ENCODE measurements at places on chromosomes 4 and X. TPM values are rescaled to one million over a fixed set of nuclear protein-coding genes. Genes with fewer than 3 reads are reported as not detected.

DNA sequence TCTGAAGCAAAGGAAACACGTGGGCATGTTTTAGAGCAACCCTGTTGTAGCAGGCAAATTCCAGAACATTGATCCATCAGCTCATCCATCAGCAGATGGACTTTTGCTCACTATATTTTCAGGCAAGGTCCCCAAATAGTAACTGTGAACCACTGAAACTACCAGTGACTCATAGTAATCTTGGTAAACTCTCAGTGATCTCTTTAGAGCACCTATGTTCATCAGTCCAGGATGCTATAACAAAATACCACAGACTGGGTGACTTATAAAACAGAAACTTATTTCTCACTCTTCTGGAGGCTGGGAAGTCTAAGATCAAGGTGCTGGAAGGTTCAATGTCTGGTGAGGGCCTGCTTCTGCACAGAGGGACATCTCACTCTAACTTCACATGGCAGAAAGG is 28.9 kb upstream of the BTC start:
- DNase-seq, result no peak

GRCh38 chr4:80322716-80323115 is 12.8 kb upstream of the CFAP299 start:
- no peak for DNase-seq

DNA sequence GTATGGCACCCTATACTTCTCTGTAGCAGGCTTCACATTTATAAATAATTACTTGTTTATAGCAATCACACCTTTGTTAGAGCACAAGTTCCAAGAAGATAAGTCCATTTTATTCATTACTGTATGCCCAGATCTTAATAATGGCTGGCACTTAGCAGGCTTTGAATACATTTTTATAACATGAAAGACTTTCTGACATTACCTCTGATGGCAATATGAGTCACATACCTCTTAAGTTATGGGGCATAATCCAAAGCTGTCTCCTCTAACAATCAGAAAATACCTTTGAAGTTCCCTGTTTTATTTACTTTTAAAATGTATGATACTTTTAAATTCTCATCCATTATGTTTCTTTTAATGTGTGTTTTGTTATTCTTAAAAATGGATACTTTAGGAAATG is 12.2 kb downstream of the SCRG1 start:
- DNase-seq, result no peak

DNA sequence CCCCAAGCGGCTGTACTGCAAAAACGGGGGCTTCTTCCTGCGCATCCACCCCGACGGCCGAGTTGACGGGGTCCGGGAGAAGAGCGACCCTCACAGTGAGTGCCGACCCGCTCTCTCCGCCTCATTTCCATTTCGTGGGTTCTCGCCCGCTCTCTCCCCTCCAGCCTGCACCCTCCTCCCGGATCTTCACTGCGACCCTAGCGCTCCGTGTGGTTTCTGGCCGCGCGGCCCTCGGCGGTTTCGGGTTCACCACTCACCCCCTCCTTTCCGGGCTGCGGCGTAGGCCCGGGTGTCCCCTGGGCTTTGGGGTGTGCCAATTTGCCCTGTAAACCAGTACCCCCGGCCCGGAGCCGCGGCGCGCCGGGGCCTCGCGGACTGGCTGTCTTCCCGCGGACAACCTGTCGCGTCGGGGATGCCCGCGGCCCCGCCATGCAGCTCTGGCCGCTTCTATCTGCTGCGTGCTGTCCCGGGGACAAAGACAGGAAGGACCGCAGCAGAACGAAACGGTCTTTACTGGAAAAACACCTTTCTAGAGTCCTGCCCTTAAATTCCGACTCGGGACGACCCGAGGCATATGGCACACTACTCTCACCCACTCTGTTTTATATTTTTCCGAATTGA is 737 bp downstream of the FGF2 start:
- no peak for DNase-seq

GRCh38 chrX:75623535-75623934 is 100.7 kb upstream of the ZDHHC15 start:
- DNase-seq, result no peak

- DNase-seq, result no peak
Observed at GRCh38 chrX:17854069-17854468, 7.0 kb downstream of the RAI2 start.

- DNase-seq, result no peak
Observed at GRCh38 chr4:104772849-104773248, 278.2 kb upstream of the CXXC4 start.

DNA sequence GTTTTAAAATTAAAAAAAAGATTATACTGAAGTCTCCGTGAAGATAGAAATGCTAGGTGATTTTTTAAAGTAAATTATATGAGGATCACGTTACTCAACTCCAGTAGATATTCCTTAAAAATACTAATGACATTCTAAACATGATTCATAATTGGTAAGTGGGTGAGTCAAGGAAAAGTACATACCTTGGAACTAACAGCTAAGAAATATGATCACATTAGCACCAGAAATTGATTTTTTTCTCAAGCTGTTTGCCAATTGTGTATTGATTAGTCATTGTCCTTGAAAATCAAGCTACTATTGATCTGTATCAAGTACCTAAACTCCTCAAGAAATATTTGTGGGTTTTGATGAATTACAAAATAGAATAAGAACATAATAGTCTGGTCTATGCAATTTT is 362.6 kb upstream of the PPP1R2C start:
- DNase-seq, result no peak

GRCh38 chr4:108988464-108989195 is 225.8 kb upstream of the ETNPPL start:
- no peak for DNase-seq

DNA sequence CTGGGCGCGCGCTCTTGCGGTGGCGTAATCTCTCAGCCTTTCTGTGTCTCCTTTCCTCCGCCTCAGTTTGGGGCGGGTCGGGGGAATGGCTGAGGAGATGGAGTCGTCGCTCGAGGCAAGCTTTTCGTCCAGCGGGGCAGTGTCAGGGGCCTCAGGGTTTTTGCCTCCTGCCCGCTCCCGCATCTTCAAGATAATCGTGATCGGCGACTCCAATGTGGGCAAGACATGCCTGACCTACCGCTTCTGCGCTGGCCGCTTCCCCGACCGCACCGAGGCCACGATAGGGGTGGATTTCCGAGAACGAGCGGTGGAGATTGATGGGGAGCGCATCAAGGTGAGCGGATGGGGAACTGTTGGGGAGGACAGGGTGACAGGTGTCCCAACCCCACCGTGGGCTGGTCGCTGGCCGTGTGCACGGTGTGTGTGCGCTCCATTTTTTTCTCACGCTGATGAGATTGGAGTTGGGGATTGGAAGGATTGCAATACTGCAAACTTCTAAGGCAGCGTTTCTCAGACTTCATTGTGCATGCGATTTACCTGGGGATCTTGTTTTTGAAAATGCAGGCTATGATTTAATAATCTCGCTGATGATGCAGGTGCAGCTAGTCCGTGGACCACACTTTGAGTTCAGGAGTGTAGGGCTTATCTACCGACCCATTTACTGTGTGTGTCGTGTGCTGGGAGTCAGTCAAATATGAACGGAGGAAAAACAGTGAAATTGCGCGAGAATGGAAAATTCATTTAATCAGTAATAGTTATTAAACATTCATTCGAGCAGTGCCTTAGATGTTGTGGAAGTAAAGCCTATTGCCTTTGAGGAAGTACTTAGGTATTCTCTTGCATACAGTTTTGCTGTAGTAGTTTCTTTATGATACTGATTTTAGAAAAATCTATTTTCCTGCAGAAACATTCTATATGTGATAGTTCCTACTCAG is at the start of gene RAB33B:
Gene RAB33B, plus strand, starts transcription at position 11 of the 935 bp plus-strand sequence. Its CDS starts 75 bp downstream, at position 86.
- no peak for DNase-seq

- no peak for DNase-seq
Observed at GRCh38 chr4:131441004-131441688, 1707.9 kb upstream of the PCDH10 start.

- DNase-seq, result no peak
Observed at GRCh38 chr4:140834839-140835495, 78.8 kb upstream of the TBC1D9 start.

- peak; percentile 51 for DNase-seq
Observed at GRCh38 chr4:145805490-145805889, 125.5 kb downstream of the C4orf51 start.

DNA sequence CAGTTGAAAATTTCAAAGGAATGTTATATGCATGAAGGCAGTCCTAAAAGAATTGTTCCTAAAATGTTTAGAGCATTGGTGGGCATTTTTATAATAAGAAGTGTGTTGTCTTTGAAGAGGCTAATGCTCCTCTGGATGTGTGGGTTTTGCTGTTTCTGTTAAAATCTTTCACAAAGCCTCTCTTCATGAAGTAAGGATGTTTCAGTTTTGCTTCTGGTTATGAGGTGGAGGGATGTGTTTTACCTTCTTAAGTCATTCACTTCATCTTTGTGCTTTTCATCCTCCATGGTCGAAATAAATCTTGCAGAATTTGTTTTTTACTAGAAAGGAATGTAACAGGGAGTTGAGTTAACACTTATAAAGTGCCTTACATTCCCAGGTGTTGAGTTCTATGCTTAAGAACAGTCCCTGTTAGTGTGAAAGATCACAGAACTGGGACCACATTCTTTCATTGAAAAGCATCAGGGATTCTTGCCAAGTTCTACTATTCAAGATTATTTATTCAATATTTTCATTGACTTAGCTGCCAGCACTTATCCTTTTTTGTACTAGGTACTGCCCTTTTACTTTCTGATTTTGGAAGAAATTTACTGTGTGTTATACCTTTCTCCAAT is 21.1 kb downstream of the FHIP1A start:
- no peak for DNase-seq

DNA sequence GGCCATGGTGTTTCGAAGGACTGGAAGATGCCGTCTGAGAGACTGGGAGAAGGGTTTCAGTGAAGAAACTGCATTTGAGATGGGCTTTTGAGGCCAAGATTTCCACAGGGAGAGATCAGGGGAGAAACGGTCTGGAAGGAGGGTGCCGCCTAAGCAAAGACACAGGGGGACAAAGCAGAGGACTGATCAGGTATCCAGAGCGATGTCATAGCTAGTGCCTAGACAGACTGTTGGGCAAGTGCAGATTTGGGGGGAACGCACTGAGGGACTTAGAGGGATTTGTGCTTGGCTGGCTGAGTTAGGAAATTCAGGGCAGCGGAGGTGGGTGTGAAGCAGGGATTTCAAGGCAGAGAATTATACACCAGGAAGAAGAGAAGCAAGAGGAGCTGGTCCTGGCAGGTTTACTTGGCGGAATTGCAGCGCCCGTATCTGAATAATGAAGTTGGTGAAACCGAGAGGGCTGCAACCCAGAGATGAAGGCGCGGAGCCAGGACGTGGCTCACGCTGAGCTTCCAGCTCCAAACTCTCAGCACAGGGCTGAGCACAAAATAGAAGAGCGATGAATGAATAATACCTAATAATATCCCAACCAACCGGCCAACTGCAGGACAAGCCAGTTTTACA is 106.9 kb downstream of the MAML3 start:
- no peak for DNase-seq

- DNase-seq, result no peak
Observed at GRCh38 chr4:70844180-70844579, 4.5 kb upstream of the GRSF1 start.

DNA sequence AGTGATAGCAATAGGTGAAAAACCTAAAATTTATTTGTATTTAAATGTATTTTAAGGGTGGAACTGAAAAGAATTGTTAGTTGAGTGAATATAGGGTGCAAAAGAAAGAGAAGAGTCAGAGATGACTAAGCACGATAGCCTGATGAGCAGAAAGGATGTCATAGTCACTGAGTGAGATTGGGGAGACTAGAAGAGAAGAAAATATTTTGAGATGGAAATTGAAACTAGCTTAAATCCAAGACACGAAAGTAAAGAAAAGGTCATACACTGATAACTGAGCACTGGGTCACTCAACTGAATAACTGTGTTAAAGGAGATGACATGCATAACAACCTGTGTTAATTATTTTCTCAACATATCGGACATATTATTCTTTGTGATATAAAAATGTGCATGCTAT is 55.5 kb downstream of the SPANXN4 start:
- no peak for DNase-seq

- DNase-seq, result no peak
Observed at GRCh38 chrX:39839371-39839770, 258.4 kb downstream of the BCOR start.

GRCh38 chr4:163484906-163485305 is 9.6 kb upstream of the TMA16 start:
- DNase-seq, result peak; percentile 59

DNA sequence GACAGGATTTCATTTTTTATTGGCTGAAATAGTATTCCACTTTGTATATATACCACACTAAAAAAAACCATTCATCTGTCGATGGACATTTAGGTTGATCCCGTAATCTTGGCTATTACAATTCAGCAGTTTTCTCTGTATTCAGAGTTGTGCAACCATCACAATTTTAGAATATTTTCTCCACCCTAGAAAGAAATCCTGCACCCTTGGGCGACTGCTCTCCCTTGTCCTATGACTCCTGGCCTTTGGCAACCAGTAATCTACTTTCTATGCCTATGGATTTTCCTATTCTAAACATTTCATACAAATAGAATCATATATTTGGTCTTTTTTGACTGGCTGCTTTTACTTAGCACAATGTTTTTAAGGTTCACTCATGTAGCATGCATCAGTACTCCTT is 84.7 kb downstream of the NCAPG start:
- no peak for DNase-seq

- no peak for DNase-seq
Observed at GRCh38 chr4:38015886-38016515, 55.8 kb downstream of the PTTG2 start.

GRCh38 chrX:153800746-153801145 is 6.3 kb downstream of the SSR4 start:
- DNase-seq, result no peak

GRCh38 chr4:142559986-142560385 is 286.1 kb downstream of the INPP4B start:
- no peak for DNase-seq

DNA sequence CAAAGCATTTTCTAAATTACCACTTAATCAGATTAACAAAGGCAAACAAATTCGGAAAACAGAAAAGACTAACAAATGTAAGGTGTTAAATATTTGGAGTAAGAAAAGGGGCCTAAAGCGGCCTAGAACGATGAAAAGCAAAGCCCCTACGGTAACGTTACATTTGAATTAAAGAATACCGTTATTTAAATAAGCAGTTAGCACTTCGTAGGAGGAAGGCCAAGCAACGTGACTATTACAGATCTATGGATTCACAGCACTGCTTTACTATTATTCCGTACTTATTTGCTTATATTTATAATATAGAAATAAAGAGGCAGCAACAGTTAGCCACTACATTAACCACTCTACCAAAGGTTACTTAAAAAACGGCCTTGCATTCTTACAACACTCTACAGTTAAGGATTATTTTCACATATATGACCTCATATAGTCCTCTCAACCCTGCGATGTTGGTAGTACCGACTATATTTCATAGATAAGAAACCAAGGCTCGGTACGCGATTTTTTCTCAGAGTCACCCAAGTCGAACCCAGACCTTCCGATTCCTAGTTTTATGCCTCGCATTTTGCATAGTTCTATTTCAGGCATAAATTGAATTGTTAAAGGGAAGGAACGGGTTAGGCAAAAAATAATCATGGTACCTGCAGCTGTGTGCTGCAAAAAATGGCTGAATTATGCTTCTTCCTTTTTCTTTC is 2.9 kb downstream of the KLHL15 start:
- no peak for DNase-seq

HSFX1 gene
- total RNA-seq, result 0.37 TPM

NOX1 gene
- 13.2 TPM for total RNA-seq

ZDHHC15 gene
- total RNA-seq, result not detected

MAOB gene
- 0.34 TPM for total RNA-seq

WDR17 gene
- total RNA-seq, result 0.52 TPM

VEGFD gene
- total RNA-seq, result not detected

GAB3 gene
- not detected for total RNA-seq

DCAF4L1 gene
- total RNA-seq, result 0.36 TPM

HTRA3 gene
- 0.66 TPM for total RNA-seq

SMIM31 gene
- total RNA-seq, result not detected

DUSP21 gene
- total RNA-seq, result not detected
